ENCODE measurements at places on chromosomes 2 and 18. TPM values are rescaled to one million over a fixed set of nuclear protein-coding genes. Genes with fewer than 3 reads are reported as not detected.
A peak's percentile ranks its signal among the peaks of the same experiment; 100 is the strongest.

The PRSS56 gene
- not detected for total RNA-seq

The DAPL1 gene
- total RNA-seq = not detected

The CNTNAP5 gene
- not detected for total RNA-seq

The SEH1L gene
- total RNA-seq = 61.2 TPM

The YPEL5 gene
- 29.9 TPM for total RNA-seq

The QPCT gene
- not detected for total RNA-seq

- no peak for DNase-seq
Measured at GRCh38 chr2:44953499-44953883, 12.0 kb downstream of the SIX3 start.

- DNase-seq = peak; percentile 11
Measured at GRCh38 chr2:134137182-134137611, 116.7 kb upstream of the MGAT5 start.

GRCh38 chr2:38925982-38926381 lies 36.3 kb downstream of the ARHGEF33 start:
- DNase-seq = no peak

- DNase-seq = no peak
Measured at GRCh38 chr2:214075456-214075855, 335.4 kb upstream of the VWC2L start.

DNA sequence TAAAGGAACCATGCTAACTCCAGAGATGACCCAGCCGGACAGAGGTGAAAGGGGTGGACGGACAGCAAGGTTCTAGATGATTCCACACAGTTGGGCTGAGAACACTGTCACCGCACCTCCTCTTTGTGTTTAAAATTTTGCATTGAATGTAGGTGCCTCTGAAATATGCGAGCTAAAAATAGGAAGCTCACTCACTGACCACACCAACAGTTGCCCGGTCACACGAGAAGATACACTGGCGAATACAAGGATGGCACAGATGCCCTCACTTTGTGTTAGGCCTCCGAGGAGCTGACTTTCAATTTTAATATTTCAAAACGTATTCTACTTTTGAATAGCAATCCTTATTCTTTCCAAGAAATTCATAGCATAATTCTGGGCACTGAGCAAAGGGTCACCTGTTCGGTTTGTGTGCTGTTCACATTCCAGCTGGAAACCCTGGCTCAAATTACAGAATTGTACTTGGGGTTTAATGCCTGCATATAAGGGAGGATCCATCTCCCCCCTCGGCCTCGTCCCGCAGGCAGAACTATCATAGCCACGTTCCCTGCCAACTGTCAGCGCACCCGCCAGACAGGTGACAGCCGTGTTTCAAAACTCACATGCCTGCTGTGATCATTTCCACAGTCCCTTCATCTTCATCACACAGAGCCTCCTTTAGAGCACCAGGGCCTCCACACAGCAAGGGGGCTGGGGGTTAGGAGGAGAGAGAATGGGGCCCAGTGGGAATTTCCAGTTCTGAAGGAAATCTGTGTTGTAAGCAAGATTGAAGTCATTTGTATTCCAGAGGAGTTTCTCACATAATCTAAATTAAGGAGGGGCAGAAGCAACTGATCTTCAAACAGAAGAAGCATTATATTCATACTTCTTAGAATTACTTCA lies 48.2 kb downstream of the ADI1 start:
- DNase-seq = no peak

DNA sequence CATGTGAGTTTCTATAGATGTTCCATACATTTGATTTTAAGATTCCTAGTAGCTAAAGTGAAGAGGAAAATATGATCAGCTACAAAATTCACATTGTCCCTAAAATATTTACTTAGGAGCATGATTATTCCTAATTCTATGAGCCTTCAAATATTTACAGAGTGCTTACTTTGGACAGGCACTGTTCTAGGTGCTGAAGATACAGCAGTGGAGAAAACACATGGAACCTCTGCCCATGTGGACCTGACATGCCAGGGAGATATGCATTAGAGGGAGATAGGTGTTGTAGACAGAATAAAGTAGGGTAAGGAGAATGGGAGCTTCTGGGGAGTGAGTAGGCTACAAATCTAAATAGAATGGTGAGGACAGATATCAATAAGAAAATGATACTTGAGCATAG lies 62.6 kb upstream of the TACR1 start:
- no peak for DNase-seq

GRCh38 chr2:112001136-112001715 lies 53.8 kb upstream of the TMEM87B start:
- DNase-seq = no peak

DNA sequence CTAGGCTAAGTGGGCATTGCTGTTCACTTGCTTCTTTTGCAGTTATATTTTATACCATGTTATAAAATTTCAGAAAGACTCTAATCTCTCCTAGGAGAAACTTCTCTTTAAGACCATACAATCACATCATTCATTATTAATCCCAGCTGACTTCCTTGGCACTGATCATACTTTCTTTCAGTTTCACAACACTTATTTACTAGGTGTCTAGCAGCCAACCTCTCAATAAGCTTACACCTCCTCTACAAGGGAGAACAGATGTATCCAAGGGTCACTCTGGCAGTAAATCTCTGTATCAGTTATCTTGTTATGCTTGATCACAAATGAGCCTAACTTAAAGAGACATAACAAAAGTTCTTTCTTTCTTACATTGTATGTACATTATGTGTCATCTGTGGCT lies 69.8 kb upstream of the EPB41L5 start:
- DNase-seq = no peak

DNA sequence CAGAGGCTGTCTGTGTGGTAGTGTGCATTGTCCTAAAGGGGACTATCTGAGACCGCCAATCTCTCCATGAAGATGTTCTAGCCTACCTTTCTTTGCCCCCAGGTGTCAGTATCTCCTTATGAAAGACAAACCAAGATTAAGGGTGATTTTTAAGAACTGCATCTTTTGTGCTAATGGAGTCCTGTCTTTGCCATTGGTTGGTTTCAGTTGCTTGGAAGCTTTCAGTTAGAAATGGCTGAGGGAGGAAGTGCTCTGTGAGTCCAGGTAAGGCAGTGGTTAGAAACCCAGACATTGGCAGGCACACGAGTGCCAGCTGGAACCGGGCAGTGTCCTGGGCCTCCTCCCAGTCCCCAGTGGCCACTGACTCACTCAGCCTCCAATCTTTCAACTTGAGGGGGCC lies 111.3 kb downstream of the DOCK10 start:
- DNase-seq = no peak

GRCh38 chr18:3175195-3175758 lies 44.5 kb downstream of the MYOM1 start:
- no peak for DNase-seq

DNA sequence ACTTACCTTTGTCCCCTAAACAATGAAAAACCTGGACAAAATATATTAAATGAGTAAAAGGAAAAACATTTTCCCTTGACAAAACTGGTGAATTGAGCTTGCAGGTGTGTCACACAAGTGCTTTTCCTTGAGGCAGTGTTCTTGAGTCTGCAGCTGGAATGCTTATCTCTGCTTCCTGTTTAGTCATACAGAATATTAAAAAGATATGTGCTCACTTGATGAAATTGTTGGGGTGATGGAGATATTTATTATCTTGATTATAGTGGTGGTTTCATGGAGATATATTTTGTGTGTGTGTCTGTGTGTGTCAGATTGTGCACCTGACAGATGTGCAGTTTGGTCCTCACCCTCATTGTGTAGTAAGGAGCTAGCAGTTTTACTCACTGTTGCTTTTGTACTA lies 3.3 kb downstream of the TAF1B start:
- DNase-seq = peak; percentile 75

GRCh38 chr18:4636967-4637366 lies 181.9 kb upstream of the DLGAP1 start:
- DNase-seq = peak; percentile 2

DNA sequence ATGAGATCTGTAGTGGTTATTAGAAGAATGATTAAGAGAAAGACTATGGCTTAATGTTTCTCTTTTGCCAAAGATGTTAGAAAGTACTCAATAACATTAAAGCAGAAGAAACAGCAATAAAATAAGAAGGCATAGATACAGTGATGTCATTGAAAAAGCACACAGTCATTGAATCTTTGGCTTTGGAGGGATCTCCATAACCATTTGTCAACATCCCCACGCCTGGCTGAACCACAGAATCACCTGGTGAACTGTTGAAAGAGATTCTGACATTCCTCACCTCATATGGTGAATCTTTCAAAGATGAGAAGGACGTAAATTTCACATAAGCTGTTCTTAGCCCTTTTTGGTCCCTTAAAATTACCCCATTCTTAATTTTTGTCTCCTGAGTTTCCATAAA lies 324.6 kb upstream of the NRP2 start:
- no peak for DNase-seq

DNA sequence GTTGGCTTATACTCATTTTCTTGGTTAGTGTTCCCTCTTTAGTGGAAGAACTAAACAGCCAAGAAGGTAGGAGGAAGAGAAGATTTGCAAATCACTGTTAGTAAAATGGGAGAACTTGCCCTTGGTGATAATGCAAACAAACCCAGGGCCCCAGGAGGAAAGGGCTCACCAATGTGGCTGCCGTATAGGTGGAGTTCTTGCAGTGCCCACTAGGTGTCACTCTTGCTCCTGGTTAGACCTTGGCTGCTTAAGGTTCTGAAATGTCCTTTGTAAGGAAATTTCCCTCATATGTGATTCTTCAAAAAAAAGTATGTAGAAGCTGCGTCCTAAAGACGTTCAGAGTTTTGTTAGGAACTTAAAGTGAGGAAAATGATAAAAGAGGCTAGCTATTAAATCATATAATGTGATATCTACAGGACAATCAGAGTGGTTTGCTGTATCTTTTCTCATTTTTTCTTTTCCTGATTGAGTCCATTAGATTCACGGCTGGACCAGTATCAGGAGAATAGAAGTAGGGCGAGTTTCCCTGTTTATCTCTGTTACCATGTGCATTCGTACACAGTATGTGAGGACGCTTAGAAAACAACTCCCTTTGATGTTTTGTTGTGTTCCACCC lies 48.6 kb downstream of the RPIA start:
- peak; percentile 80 for DNase-seq

DNA sequence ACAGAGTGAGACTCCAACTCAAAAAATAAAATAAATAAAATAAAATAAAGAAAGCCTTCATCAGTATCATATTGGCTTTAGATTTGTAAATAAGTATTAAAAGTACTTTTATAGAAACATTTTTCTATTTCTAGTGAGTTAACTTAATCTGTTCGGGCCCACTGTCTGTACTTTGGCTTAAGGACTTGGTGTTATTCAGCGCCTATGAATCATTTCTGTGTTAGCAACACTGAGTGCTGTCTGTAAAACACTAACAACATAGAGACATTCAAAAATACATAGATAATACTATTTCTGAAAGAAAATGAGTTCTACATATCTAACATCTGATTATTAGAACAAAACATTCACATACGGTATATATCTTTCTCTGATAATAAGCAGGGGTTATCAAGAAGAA lies 221.5 kb upstream of the CDH19 start:
- no peak for DNase-seq
